ENCODE measurements at places on chromosomes 7 and 10.
A peak's percentile ranks its signal among the peaks of the same experiment; 100 is the strongest.

DNA sequence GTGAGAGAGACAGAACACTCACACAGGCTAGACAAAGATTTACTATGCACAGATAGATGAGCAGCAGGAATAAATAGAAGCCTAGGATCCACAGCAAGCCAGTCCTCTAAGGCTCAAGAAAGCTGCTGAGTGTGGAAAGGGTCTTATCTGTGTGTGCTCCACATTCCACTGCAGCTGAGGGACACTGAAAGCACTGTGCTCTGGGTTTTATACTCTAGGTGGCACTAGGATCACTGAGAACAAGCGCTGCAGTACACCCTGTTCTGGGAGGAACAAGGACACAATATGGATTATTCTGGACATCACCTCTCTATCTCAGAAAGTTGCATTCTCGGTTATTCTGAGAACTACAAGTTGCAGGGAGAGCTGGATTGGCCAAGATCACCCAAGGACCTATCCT lies 4.9 kb upstream of the KLHL7 start:
- no peak for DNase-seq

GRCh38 chr7:100686822-100687211 lies 7.2 kb downstream of the GIGYF1 start:
- no peak for DNase-seq

GRCh38 chr7:47351233-47352154 lies 230.4 kb downstream of the TNS3 start:
- no peak for DNase-seq

- DNase-seq: no peak
Observed at GRCh38 chr10:60731134-60731885, 47.0 kb upstream of the CDK1 start.

DNA sequence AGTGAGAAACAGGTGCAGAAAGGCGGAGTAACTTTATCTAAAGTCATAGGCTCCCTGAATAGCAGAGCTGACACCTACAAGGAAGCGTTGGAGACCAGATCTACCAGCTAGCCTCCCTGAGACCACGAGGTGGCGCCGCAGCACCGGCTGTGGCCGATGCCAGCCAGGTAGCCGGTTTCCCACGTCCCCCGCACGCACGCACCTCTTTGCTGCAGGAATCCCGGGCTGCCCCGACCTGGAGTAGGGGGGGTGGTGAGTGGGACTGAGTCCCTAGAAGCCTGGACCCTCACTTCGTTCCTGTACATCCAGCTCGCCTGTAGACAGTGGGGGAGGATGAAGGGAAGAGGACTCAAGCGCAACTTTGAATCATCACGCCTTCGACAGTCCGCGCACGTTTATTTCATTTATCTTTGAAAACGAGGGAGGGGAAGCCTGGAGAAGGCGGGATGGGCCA lies 3.7 kb downstream of the ELOVL3 start:
- DNase-seq: peak; percentile 89

- DNase-seq: peak; percentile 78
Observed at GRCh38 chr10:119542988-119543813, 682 bp upstream of the RGS10 start.

DNA sequence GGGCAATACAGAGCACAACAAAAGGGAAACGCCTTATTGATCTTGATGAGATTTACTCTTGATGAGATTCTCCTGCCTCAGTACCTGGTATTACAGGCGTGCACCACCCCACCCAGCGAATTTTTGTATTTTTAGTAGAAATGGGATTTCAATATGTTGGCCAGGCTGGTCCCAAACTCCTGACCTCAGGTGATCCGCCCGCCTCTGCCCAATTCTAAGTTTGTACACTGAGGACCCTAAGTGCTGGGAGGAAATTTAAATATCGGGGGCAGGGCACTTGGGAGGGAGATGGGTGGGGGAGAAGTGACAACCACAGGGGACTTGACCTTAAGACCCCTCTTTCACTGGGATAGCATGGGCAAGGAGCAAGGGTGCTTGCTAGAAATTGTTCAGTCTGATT lies 14.1 kb downstream of the HNRNPF start:
- no peak for DNase-seq

- DNase-seq: no peak
Observed at GRCh38 chr10:11177926-11178471, 160.3 kb downstream of the CELF2 start.
